Esophagus squamous epithelium (tissue), 5 donors: ENCODE measurements at places on chromosomes 3 and 15.

DNA sequence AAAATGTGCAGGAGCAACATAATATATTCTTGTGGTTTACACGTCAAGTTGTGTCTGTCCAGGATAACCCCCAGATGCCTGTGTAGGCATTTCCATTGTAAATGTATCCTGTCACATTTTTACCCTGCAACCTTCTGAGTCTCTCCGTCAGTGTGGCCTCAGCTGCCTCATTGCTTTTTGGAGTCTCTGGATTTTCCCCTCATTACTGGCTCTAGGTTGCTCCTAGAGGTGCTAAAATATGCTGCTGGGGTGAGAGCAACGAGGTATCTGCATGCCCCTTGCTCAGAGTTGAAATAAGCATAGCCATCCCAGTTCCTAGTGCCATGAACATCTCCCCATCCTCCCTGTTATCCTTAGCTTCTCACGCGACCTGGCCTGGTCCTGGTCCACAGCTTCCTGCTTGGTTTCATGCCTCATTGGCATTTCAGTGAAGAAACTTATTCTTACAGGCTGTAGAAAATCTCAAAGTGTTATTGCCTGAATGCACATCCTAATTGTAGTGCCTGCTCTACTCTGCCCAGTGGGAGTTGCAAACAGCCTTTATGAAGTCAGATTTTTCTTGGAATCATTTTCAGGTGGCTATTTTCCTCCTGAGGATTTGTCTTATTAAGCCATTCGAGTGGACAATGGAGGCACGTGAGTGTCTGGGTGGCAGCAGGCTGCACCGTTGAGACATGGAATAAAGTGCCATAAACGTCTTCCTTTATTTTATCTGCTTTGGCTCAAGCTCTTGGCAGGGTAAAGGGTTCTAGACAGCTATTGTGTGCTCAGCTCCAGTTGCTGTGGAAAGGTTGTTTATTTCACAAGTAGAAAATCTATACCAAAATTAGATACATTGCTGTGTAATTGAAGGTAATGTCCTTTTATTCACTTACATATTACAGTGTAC is 33.2 kb downstream of the OXNAD1 start:
- no peak for DNase-seq

DNA sequence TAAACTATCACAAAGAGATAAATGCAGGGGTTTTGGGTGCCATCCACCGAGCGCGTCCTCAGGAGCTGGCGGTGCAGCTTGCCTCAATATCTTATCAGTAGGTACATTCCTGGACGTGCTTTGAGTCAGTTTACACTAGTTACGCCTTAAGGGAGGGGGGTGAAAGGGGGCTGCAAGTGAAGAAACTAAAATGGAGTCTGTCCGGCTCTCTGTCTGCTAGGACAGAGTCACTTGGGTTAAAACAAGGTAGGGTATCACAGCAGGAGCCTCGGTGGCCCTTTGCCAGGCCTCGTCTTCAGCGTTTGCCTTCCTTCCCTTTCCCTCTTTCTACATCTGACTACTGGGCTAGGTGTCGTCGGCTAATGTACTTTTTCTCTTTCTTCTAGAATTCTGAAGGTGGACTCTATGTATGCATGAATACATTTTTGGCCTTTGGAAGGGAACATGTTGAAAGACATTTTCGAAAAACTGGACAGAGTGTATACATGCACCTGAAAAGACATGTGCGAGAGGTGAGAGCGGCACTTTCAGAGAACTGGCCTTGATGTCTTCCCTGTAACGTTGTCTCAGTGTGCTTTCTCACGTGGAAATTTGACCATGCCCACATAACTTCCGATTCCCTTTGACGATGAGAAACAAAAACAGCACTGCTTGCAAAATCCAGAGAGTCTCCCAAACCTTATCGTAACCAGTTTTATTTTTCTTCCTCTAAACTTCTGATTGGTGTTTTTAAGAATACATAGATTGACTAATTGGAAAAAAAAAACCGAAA is 28.8 kb downstream of the USP13 start:
- no peak for DNase-seq

DNA sequence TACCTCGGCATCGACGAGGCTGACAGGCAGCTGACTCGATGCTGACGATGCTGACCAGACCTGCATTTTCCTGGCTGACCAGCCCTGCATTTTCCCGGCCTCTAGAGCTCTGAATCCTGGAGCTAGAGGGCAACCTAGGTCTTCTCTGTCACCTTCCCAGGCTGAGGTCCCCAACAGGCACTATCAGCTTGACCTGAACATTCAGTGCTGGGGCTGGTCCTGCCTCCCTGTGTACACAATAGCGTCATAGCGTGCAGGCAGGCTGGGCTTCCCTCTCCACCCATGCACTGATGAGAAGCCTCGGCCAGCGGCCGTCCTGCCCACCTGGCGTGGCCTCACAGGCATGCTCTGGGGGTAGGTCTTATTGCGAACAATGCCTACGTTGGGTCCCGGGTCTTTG is 62.3 kb upstream of the SNRPA1 start:
- no peak for DNase-seq

- DNase-seq, result no peak
Measured at GRCh38 chr15:82108489-82109078, 62.8 kb upstream of the MEX3B start.

- no peak for DNase-seq
Measured at GRCh38 chr3:56288258-56288657, 180.0 kb downstream of the ERC2 start.

- DNase-seq, result no peak
Measured at GRCh38 chr3:114762144-114762543, 384.9 kb downstream of the ZBTB20 start.

- DNase-seq, result no peak
Measured at GRCh38 chr3:69420781-69421520, 35.1 kb upstream of the FRMD4B start.

DNA sequence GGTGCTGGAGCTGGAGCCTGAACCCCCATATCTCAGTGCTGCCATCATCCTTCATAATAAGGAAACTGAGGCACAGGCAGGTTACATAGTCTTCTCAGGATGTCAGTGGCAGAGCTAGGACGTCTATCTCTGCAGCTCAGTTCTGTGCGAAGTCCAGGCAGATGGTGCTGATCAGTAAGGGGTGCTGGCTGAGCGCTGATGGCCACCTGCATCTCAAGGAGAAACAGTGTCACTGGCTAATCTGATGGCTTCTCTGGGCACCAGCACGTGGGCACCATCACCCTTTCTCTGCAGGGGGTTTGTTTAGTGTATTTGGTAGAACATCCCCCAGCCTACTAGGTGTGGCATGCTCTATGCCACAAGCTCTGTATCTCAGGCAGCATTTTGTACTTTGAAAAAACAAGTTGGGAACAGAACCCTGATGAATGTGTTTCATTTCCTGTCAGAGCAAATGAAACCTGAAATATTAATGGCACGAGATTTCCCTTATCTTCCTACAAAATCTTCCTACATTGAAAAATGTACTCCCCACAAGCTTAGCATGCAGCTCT is 35.1 kb downstream of the APBA2 start:
- DNase-seq, result no peak

GRCh38 chr15:81152799-81153198 is 18.7 kb downstream of the CFAP161 start:
- DNase-seq, result no peak

- DNase-seq, result no peak
Measured at GRCh38 chr15:74580538-74581350, 34.9 kb upstream of the CLK3 start.

DNA sequence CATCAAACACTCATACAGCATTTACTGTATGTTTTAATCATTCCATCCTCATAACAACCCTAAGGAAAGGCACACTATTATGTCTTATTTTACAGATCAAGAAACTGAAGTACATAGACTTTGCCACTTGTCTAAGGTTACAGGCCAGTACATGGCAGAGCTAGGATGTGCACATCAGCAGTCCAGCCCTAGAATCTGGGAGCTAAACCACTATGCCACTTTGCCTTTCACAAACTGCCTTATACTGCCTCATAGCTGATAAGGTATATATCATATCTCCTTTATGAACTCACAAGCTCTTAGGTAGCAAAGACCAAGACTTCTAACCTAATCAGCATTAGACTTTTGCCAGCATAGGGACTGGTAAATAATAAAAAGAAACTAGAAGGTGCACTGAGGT is 49.1 kb downstream of the MYO9A start:
- DNase-seq, result no peak

- no peak for DNase-seq
Measured at GRCh38 chr3:30644615-30645014, 38.2 kb downstream of the TGFBR2 start.

- DNase-seq, result no peak
Measured at GRCh38 chr3:131608296-131608695, 105.5 kb upstream of the MRPL3 start.

- DNase-seq, result no peak
Measured at GRCh38 chr3:15345066-15345607, 12.8 kb upstream of the SH3BP5 start.

DNA sequence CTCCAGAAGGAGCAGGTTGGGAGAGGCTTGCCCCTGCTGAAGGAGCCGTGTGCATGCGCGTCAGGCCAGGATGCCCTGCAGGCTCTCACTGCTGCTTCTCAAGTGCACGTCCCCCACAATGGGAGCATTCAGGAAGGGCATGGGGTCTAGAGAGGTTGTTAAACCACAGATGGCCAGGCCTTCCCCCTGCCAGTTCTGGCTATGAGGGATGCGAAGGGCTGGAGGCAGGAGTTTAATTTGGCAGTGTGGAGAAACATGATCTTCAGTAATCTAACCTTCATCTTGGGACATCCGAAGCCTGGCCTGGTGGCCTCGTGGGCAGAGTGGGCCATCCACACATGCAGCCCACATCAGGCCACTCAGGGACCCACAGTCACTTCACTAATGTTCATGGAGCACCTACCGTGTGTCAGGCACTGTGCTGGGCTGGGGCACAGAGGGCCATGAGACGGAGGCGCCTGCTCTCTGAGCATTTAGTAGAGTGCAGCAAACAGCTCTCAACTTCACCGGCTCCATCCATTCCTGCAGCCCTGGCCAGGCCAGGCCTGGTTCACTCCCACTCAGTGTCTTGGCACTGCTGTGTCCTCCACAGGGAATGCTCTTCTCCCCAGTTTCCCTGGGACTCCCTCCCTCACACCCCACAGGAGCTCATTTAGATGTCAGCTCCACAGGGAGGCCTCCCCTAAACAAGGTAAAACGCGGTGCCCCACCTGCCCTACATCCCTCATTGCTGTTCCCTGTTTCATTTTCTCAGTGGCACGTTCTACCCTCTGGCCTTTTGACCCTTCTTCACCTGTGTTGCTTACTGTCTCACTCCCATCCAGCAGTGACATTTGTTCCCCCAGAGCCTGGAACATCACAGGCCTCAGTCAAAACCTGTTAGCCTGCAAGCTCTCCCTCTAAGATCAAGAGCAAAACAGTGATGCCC is 4.0 kb downstream of the CFAP100 start:
- no peak for DNase-seq

GRCh38 chr3:111246967-111247760 is 175.5 kb downstream of the NECTIN3 start:
- no peak for DNase-seq

- no peak for DNase-seq
Measured at GRCh38 chr15:34714476-34715121, 40.2 kb downstream of the GJD2 start.

DNA sequence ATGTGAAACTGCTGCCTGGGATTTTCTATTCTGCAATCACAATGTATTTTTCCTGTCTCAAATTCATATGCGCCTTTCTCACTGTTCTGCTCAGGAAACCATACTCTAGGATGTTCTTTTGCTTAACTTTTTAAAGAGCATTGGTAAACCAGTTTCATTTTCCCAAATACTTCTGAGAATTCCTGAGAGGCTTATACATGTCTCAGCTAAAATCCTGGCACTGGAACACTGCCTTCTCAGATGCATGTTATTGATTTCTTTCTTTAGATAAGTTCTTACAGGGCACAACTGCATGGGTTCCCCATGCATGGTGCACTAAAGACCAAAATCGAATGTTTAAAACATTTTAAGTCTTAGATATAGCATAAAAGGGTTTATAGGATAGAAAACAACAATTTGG is 178.3 kb upstream of the PLSCR5 start:
- DNase-seq, result no peak

DNA sequence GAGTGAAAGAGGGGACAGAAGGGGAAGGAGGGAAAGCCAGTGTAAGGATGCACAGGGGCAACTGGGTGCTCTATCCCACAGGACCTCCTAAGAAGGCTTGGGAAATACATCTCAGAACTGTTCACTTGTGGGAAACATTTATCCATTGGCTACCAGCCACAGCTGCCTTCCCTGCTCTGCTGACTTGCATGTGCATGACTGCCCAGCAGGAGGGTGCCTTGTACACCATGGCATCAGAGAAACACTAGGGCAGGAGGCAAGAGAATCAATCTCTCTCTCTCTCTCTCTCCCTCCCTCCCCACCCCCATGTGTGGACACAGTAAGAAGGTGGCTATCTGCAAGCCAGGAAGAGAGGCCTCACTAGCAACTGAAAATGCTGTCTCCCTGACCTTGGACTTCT is 62.9 kb upstream of the ZBTB38 start:
- no peak for DNase-seq

DNA sequence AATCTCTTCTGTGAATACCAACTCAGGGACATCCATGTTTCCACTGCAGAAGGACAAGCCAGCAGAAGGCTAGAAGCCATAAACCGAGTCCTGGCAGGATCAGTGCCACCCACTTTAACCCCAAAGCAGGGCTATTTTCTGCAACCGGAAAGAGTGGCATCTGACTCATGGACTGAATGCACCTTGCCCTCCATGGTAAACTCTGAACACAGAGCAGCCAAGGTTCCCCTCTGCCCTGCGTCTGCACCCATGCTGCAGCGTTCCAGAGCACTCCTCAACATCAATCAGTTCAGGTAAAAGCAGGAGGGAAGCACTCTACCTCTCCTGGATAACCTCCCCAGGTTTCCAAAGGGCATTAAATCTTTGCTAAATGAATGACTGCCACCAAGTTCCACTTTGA is 801 bp upstream of the NGRN start:
- DNase-seq, result no peak

DNA sequence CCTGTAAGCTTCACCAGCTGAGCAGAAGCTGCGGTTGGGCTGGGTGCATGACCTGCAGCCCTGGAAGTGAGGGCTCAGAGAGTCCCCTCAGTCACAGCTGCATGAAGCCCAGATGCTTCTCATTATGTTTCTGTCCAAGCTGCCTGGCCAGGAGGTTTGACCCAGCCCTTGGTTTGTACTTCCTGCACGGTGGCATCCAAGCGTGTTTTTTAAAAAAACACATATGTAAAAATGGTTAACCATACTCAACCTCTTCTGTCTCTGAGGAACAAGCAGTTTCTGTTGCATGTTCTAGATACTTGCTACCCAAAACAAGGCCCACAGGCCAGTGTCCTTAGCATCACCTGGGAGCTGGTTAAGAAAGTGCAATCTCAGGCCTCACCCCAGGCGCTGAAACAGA is 76.0 kb upstream of the ATP10A start:
- DNase-seq, result no peak

- DNase-seq, result no peak
Measured at GRCh38 chr3:307182-307581, 110.6 kb downstream of the CHL1 start.

GRCh38 chr3:191290311-191291025 is 38.7 kb upstream of the CCDC50 start:
- DNase-seq, result no peak

GRCh38 chr15:88535100-88535499 is 11.4 kb downstream of the DET1 start:
- no peak for DNase-seq
